NCI-H774 (cell line): ENCODE measurements at places on chromosomes 6 and 20.

- no peak for DNase-seq
These were observed 6.0 kb downstream of the COL12A1 start for GRCh38 chr6:75199889-75200288.

- no peak for DNase-seq
These were observed 93.2 kb upstream of the AKIRIN2 start for GRCh38 chr6:87794922-87795885.

- DNase-seq, result no peak
These were observed 47.4 kb downstream of the TGM2 start for GRCh38 chr20:38117635-38118034.

DNA sequence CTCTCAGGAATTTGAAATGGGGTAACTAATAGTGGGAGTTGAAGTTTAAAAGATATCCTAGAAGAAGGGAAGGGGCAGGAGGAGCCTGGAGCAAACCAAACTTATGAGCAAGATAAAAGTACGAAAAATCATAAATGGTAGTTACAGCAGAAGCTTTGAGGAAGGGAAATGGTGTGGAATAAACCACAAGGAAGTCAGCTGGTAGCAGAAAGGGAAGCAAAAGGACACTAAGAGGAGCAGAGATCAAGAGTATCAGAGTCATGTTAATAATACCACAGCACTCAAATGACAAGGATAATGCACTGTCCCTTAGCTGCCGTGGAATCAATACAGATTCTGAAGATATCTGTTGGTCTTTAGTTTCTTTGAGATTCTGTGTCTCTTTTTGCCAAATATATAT, 44.9 kb upstream of the CCDC28A start:
- no peak for DNase-seq

DNA sequence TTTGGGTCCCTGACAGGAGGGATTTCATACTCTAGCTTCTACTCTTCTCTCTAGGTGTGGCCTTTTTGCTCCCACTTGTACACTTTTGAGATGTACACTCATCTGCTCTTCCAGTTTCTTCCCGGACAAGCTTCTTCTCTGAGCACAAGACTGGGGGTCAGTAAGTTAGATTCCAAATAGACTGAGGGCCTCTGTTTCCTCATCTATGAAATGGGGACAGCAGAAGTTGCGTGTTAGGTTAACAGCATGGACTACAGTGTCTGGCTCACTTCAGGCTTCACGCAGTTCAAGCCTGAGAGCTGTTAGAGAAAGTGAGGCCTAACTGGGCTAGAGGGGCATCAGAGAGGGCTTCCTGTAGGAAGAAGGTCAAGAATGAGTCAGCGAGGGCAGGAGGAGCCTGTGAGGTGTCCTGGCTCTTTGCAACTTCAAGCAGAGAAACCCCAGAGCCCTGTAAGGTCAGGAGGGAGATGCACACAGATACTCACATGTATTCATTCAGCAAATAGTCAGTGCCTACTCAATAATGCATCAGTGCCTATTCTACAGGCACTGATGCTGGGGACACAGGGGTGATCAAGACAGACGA, 20.6 kb downstream of the XKR7 start:
- no peak for DNase-seq

DNA sequence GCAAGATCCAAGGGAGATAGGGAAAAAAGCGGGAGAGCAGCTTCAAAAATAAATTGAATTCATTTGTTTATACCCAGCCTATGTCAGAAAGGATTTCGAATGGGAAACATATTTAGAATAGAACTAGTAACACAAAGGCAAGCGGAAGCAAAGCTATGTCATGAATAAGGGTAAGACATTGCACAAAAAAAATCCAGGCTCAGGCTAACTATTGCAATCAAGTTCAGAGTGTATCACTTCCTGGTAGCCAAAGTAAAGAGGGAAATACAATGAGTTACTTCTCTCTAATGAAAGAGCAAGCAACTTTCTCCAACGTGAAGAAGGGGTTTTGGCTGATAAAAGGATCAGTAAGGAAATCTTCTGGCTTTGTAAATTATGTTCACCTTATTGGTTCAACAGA, 212.8 kb downstream of the ZMYND8 start:
- no peak for DNase-seq
